ENCODE measurements at places on chromosomes 6 and 20. TPM values are rescaled to one million over a fixed set of nuclear protein-coding genes. Genes with fewer than 3 reads are reported as not detected.

The HLA-DMB gene
- not detected for polyA plus RNA-seq

The ZNF341 gene
- polyA plus RNA-seq = 3.1 TPM

The NANP gene
- polyA plus RNA-seq = 5.7 TPM

The PTCHD4 gene
- polyA plus RNA-seq = 2.1 TPM

The CAGE1 gene
- 0.26 TPM for polyA plus RNA-seq

The IL17F gene
- not detected for polyA plus RNA-seq

The MOCS1 gene
- 12.4 TPM for polyA plus RNA-seq

The NKAIN4 gene
- not detected for polyA plus RNA-seq

The TXLNB gene
- 6.2 TPM for polyA plus RNA-seq

The KLC4 gene
- polyA plus RNA-seq = 60.5 TPM

DNA sequence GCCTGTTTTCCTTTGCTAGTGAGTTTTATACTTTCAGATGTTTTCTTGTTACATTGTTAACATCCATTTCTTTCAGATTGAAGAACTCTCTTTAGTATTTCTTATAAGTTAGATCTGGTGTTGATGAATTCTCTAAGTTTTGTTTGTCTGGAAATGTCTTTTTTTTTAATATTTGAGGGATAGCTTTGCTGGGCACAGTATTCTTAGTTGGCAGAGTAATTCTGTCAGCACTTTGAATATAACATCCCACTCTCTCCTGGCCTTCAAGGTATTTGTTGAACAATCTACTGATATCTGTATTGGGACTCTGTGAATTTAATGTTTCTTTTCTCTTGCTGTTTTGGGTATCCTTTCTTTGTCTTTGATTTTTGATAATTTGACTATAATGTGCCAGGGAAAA, 79.4 kb upstream of the UST start:
- H3K4me1 ChIP-seq = no peaks in the 10 kb centered on the region
- no peaks in the 10 kb centered on the region for H3K36me3 ChIP-seq
- DNase-seq = no peak
- no peaks in the 10 kb centered on the region for H3K27me3 ChIP-seq

GRCh38 chr6:31393932-31394331, 9.5 kb upstream of the MICA start:
- H3K4me3 ChIP-seq = no peak overlapping the region
- H3K27ac ChIP-seq = no peak overlapping the region
- H3K27me3 ChIP-seq = no peaks in the 10 kb centered on the region
- H3K4me1 ChIP-seq = no peaks in the 10 kb centered on the region

DNA sequence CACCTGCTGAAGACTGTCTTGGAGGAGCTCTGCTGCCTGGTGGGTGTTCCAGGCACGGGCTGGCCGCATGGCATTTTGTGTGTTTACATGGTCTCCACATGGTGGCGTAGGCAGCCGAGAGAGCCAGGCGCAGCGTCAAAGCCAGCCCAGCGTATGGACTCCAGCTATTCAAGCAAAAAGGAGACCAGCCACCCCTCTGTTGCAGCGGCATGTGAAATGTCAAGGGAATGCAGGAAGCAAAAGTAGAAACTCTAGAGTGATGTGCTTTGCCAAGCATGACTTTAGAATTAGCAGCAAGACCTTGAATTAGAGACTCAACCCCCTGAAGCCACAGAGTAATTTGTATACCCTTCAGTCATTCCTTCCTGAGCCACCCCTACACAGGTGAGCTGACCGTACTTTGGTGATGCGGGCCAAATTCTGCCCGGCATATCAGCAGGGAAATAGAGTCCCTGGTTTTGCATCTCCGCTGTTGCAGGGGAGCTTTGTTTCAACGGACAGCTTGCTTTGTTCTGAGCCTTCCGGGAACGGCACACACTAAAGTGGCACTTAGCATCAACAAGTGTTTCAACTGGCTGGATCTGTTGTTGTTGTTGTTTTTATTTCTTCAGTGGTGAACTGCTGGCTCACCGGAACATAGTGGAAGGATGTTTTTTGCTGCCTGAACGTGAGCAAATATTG, 48.5 kb downstream of the FNDC1 start:
- no peaks in the 10 kb centered on the region for H3K27me3 ChIP-seq
- peak; percentile 23 for DNase-seq
- H3K4me3 ChIP-seq = no peak overlapping the region
- H3K27ac ChIP-seq = no peak overlapping the region

GRCh38 chr6:160831739-160832138, 129.7 kb downstream of the PLG start:
- no peak overlapping the region for H3K4me3 ChIP-seq
- no peak for DNase-seq
- no peak overlapping the region for H3K27ac ChIP-seq
- no peaks in the 10 kb centered on the region for H3K36me3 ChIP-seq

- no peaks in the 10 kb centered on the region for H3K27me3 ChIP-seq
- no peak for DNase-seq
- no peaks in the 10 kb centered on the region for H3K4me1 ChIP-seq
- H3K27ac ChIP-seq = no peak overlapping the region
- no peaks in the 10 kb centered on the region for H3K36me3 ChIP-seq
Observed at GRCh38 chr6:9295644-9296043, 860.3 kb upstream of the SLC35B3 start.

- H3K27me3 ChIP-seq = peaks cover 23% of the 10 kb centered on the region
- no peaks in the 10 kb centered on the region for H3K36me3 ChIP-seq
- H3K4me3 ChIP-seq = no peak overlapping the region
- no peak for DNase-seq
- no peaks in the 10 kb centered on the region for H3K4me1 ChIP-seq
Observed at GRCh38 chr6:84415517-84415916, 188.1 kb upstream of the CEP162 start.

GRCh38 chr6:53264915-53265607, 83.7 kb downstream of the ELOVL5 start:
- H3K4me3 ChIP-seq = no peak overlapping the region
- peaks cover 19% of the 10 kb centered on the region for H3K36me3 ChIP-seq
- DNase-seq = no peak

- H3K4me3 ChIP-seq = no peak overlapping the region
- no peak overlapping the region for H3K27ac ChIP-seq
- H3K27me3 ChIP-seq = no peaks in the 10 kb centered on the region
- no peak for DNase-seq
Observed at GRCh38 chr6:57193177-57193576, 21.1 kb downstream of the BAG2 start.

DNA sequence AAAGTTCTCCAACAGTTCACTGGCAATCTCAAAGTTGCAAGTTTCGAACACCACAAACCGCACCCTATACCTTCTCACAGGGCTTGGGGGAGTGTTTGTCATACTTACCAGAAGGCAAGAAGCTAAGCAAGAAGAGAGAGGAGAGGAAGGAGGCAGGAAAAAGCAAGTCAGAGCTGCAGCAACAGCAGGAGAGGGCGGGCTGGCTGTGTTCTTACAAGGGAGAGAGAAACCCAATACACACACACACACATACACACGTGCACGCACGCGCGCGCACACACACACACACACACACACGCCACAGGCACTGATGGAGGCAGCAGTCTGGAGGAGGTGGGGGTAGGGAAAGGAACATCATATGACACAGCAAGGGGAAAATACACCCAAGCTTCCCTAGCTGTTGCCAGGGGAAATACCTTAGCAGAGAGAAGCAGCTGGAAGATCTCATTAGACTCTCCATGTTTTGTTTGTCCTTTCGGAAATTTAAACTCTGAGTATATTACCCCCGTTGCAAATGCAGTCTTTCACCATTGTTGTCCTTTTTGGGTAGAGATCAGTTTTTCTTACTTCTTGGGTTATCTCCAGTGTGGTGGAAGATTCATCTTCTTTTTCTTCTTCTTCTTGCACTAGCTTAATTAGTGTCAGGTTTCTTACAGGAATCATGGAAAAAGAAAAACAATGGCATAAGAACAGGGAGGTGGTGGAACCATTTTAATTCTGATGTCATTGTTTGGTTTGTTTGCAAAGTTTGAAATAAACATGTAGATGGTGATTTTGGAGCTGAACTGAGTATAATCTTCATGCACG, at the start of gene TXLNB:
TXLNB (minus strand) TSS at position 186 of the 807 bp plus-strand sequence. CDS start 3,099 bp downstream, outside the sequence.
- H3K4me3 ChIP-seq = peak within 1 kb of the TSS; percentile 8
- H3K36me3 ChIP-seq = no peaks in the 10 kb centered on the region
- DNase-seq = peak; percentile 93
- H3K27ac ChIP-seq = peak within 1 kb of the TSS; percentile 90
- peaks cover 20% of the 10 kb centered on the region for H3K4me1 ChIP-seq
- no peaks in the 10 kb centered on the region for H3K27me3 ChIP-seq

GRCh38 chr6:53811082-53811481, 16.3 kb downstream of the LRRC1 start:
- no peak overlapping the region for H3K4me3 ChIP-seq
- no peaks in the 10 kb centered on the region for H3K27me3 ChIP-seq
- peak overlapping the region; percentile 55 for H3K27ac ChIP-seq
- peak; percentile 38 for DNase-seq

DNA sequence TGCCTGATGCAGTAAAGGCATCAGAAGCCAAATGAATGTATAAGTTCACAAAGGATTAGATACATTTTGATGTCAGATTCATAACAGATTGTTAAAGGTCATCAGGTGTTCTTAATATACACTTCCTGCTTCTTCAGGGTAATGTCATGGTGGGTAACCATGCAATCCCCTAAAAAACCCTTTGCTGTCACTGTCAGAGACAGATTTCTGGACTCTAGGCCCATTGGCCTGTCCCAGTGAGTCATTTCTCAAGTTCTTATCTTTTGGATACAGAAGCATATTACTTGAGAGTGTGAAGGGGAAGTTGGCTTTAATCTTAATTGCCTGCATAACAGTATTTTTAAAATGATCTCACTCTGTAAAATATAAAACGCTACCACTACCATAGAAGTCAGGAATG, 895.6 kb upstream of the MAP3K7 start:
- no peaks in the 10 kb centered on the region for H3K4me1 ChIP-seq
- H3K36me3 ChIP-seq = no peaks in the 10 kb centered on the region
- no peak overlapping the region for H3K4me3 ChIP-seq
- no peak overlapping the region for H3K27ac ChIP-seq
- no peaks in the 10 kb centered on the region for H3K27me3 ChIP-seq
- DNase-seq = no peak

GRCh38 chr20:32514760-32515159, 70.4 kb downstream of the NOL4L start:
- H3K36me3 ChIP-seq = no peaks in the 10 kb centered on the region
- H3K4me3 ChIP-seq = no peak overlapping the region
- no peak for DNase-seq
- no peaks in the 10 kb centered on the region for H3K27me3 ChIP-seq
- peaks cover 27% of the 10 kb centered on the region for H3K4me1 ChIP-seq
- no peak overlapping the region for H3K27ac ChIP-seq

- no peak overlapping the region for H3K27ac ChIP-seq
- no peak for DNase-seq
- no peaks in the 10 kb centered on the region for H3K36me3 ChIP-seq
- H3K27me3 ChIP-seq = no peaks in the 10 kb centered on the region
- no peak overlapping the region for H3K4me3 ChIP-seq
- no peaks in the 10 kb centered on the region for H3K4me1 ChIP-seq
Observed at GRCh38 chr6:132675002-132675401, 16.0 kb upstream of the TAAR1 start.

GRCh38 chr6:45441851-45442453, 64.2 kb upstream of the SUPT3H start:
- no peak for DNase-seq
- H3K4me3 ChIP-seq = no peak overlapping the region
- no peaks in the 10 kb centered on the region for H3K36me3 ChIP-seq
- H3K27me3 ChIP-seq = no peaks in the 10 kb centered on the region
- peaks cover 16% of the 10 kb centered on the region for H3K4me1 ChIP-seq

- no peaks in the 10 kb centered on the region for H3K27me3 ChIP-seq
- no peak overlapping the region for H3K27ac ChIP-seq
- no peak overlapping the region for H3K4me3 ChIP-seq
- DNase-seq = no peak
- no peaks in the 10 kb centered on the region for H3K4me1 ChIP-seq
- no peaks in the 10 kb centered on the region for H3K36me3 ChIP-seq
Observed at GRCh38 chr6:45488889-45489288, 111.2 kb upstream of the SUPT3H start.

GRCh38 chr20:21386111-21386510, 11.2 kb downstream of the NKX2-4 start:
- peaks cover 2% of the 10 kb centered on the region for H3K4me1 ChIP-seq
- H3K27me3 ChIP-seq = peaks cover 20% of the 10 kb centered on the region
- no peak for DNase-seq

DNA sequence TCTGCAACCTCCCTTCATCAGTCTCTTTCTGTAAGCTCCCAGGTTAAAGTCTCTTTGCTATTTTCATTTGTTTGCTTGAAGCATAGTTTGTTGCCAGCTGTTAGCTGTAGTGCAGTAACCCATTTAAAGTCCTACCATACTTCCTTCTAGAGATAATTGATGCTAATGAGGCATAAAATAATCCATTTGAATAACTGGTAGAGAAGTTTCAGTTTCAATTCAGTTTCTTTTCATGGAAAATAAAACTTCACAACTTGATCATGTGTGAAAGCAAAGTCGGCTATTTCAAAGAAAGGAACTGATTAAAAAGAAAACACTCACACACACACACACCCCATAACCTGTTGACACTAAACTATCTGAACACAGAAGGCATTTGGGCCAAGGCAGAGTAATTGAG, 68.5 kb upstream of the TENT5A start:
- no peak overlapping the region for H3K27ac ChIP-seq
- no peak overlapping the region for H3K4me3 ChIP-seq
- H3K36me3 ChIP-seq = no peaks in the 10 kb centered on the region
- H3K4me1 ChIP-seq = peaks cover 17% of the 10 kb centered on the region
- no peak for DNase-seq

GRCh38 chr6:51983564-51983963, 103.8 kb downstream of the PKHD1 start:
- no peaks in the 10 kb centered on the region for H3K27me3 ChIP-seq
- no peaks in the 10 kb centered on the region for H3K36me3 ChIP-seq
- no peak overlapping the region for H3K27ac ChIP-seq
- DNase-seq = no peak
- H3K4me1 ChIP-seq = no peaks in the 10 kb centered on the region

DNA sequence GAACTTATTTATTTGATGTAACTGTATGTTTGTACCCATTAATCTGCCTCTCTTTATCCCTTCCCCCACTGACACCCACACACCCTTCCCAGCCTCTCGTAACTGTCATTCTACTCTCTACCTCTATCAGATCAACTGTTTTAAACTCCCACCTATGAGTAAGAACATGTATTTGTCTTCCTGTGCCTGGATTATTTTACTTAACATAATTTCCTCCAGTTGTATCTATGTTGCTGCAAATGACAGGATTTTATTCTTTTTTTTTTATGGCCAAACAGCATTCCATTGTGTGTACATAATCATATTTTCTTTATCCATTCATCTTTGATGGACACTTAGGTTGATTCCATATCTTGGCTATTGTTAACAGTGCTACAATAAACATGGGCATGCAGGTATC, 49.3 kb downstream of the PHACTR2 start:
- no peaks in the 10 kb centered on the region for H3K36me3 ChIP-seq
- H3K27me3 ChIP-seq = no peaks in the 10 kb centered on the region
- no peak for DNase-seq
- no peak overlapping the region for H3K4me3 ChIP-seq
- H3K4me1 ChIP-seq = no peaks in the 10 kb centered on the region

DNA sequence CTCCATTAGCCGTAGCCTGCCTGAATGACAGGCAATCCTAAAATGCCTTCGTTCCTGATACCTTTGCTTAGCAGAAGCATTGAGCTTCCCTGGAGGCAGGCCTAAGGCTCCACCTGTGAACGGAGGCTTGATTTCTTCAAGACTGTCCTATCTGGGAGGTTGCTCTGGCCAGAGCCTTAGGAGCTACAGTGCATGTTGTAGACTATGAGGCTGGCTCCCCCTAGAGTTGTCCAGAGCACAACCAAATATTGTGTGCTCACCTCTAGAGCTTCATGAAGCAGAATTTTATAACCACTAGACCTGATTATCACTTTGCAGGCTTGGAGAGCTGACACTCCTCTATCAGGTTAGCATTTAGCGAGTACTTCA, 217.8 kb downstream of the MAFB start:
- no peaks in the 10 kb centered on the region for H3K27me3 ChIP-seq
- DNase-seq = peak; percentile 69
- no peak overlapping the region for H3K4me3 ChIP-seq
- no peaks in the 10 kb centered on the region for H3K4me1 ChIP-seq

Data from cardiac muscle cell (in vitro differentiated cells and primary cell).